Kidney epithelial cell (primary cell): ENCODE measurements at places on chromosomes 16 and 17. TPM values are rescaled to one million over a fixed set of nuclear protein-coding genes. Genes with fewer than 3 reads are reported as not detected.

DNA sequence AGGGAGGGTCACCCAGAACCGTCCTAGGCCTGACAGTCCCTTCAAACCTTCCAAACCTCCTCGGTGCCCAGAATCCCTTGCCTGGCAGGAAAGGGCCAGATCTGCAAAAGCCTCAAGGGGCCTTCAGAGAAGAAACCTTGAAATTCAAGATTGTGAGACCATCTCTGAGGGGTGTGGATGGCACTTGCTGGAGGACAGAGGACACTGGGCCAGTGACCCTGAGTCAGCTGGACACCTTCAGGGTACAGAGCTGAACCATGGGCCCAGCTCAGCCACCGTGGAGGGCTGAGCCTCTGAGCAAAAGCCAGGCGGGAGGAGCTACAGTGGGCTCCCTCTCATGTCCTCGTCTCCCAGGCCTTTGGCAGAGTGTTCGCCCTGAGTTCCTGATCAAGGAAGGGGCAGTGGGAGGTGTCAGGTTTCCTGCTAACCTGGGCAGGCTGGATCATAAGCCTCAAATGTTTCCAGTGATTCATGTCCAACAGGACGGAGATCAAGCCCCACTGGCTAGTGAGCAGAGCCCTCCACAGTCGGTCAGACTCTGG is 3.0 kb downstream of the PDILT start:
- no peak for DNase-seq

DNA sequence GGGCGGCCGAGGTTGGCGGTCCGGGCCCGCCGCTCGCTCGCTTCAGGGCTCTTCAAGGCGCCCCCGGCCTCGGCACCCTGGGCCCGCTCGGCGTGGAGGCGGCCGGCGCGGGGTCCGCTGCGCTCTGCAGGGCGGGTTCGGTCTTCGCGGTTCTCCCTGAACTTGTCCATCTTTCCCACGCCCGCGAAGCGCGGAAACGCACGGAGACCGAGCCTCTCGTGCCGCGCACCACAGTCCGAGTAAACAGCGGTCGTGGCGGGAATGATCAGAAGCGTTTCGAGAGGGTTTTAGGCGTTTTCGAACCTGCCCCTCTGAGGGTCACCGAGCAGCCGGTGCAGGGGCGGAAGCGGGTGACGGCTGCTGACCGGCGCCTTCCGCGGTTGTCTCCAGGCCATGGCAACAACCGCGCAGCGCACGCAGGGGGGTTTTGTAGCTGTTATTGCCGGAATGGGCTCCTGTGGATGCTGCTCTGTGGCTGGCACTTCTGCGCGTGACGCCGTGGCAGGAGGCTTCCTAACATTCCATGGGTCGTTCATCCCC is 414 bp downstream of the NARF start:
- DNase-seq, result no peak

The ACSM2A gene
- not detected in 2 replicates for total RNA-seq

The AOC2 gene
- total RNA-seq, result 2.7 and 3.7 TPM in 2 replicates

The ZG16B gene
- 1.1 and 2.8 TPM in 2 replicates for total RNA-seq

The GJD3 gene
- total RNA-seq, result 1.1 TPM in 1 of 2 replicates, not detected in the other

The KCNH6 gene
- total RNA-seq, result 0.07 and 0.21 TPM in 2 replicates
